Lower lobe of right lung (tissue), 2 donors: ENCODE measurements at places on chromosomes 4 and X.

DNA sequence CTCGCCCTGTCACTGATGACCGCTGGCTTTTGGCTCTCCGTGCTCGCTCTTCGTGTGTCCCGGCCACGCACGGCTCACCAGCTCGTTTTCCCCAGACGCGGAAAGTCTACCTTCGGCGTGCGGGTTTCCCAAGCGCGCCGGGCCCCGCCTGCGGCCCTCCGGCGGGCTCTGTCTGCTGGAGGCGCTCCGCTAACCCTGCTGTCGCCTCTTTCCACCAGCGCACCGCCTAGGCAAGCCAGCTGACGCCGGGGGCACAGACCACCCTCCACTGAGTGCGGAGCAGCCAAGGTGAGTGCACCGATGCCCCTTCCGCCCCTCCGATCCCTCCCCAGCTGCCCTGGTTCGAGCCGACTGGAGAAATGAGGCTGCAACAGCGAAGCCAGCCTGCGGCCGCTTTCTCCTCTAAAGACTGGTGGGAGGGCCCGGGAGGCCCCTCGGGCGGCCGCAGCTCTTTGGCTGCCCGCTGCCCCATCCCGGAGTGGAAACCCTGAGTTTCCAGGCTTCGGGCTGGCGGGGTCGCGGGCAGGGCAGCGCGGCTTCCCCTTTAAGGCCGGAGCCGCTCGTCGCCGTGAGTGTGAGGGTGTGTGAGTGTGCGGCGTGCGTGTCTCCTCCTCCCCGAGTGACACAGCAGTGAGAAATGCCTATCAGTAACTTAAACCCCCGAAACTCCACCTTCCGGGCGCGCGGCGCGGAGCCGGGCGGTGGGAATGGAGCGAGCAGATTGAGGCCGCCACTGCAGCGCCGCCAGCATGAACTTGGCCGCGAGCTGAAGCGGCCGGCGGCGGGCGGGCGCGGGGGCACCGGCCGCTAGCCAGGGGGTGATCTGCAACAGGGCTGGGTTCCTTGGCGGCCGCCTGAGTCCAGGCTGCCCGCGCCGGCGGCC is at the start of gene MAMLD1:
Gene MAMLD1, plus strand, starts transcription at position 719 of the 883 bp plus-strand sequence. CDS start 82,200 bp downstream, outside the sequence.
- peak; percentile 76 for DNase-seq

DNA sequence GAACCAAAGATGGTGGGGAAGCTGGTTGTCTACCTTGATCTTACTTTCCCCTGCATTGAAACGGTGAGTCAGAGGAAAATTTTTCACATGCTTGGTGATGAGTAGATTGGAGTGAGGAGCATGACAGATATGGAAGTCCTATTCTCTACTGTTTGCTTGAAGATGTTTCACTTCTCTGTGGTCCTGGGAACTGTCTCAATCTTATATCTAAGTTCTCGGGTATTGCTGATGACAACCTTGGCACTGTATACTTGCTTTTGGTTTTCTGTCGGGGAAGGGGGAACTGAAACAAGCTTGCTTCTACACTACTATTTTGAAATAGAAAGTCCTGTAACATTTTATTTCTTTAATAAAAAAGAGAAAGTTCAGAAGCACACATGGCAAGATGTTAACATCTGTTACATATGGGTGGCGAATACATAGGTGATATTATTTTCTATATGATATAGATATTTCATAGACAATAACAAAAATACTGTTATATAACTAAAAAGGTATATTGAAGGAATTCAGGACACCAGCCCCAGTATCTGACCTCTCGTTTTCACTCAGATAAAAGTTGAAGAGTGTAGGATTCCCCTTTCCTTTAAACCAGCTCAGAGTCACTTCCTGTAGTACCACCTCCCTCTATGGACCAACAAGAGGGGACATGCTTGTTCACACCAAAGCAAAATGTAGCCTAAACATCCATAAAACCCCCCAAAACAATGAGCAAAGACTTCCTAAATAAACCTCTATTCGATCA is 88.8 kb downstream of the FMR1NB start:
- DNase-seq: no peak

DNA sequence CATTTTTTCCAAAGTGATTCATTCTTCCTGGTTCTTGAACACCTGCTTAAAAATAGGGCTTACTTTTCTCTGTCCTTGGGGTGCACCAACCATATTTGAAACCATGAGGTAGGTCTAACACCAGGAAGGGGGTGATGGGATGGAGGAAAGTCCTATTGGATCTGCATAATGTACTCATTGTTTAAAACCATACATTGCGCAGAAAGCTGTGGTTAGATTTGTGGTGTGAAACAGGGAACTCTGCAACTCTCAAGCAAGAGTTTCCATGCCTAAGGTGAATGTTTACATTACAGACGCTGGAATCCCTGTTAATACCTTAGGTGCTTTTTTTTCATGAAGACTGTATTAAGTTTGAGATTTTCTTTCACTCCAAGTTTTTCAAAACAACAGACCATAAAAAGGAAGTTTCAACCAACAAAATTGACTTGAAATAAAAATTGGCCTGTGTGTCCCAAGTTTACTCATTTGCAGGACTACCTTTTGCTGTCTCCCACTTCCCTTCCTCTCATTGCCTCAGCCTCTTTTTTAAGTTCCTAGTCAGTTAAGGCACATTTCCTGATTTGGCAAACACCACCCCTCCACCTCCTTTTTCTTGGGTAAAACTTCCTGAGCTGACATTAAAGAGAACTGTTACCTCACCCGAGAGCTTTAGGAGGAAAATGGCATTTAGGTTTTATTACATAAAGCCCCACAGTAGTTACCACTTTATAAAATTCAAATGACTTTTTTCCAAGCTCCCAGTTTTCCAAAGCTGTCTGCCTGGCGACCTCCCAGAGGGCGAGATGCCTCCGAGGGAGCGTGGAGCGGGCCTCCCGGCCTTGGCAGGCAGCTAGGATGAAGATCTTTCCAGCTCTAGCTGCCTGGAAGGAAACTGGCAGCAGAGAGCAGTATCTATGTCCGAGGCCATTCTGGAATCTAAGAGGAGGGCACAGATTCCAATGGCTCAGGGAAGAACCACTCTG is 47.9 kb upstream of the RBPJ start:
- DNase-seq: no peak

GRCh38 chrX:24870143-24870542 is 145.6 kb downstream of the ARX start:
- DNase-seq: no peak

GRCh38 chr4:108834835-108835384 is 72.1 kb upstream of the ETNPPL start:
- no peak for DNase-seq

DNA sequence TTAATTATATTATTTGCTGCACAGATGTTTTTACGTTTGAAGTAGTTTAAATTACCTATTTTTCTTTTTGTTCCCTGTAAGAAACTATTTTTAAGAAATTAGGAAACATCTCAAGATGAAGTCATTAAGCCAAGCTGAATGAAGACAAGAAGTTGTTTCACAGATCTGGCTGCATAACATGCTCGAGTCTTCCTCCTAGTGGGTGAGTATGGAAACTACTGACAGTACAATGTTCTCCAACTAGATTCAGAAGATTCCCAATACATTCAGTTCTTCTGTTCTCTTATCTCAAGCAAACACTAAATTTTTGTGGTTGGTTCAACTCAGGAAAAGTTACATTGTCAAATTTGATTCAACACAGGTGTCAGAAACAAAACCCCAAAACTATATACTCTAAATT is 256.8 kb upstream of the VCX start:
- no peak for DNase-seq

- DNase-seq: no peak
These were observed 57.0 kb downstream of the LEF1 start for GRCh38 chr4:108111781-108112180.

DNA sequence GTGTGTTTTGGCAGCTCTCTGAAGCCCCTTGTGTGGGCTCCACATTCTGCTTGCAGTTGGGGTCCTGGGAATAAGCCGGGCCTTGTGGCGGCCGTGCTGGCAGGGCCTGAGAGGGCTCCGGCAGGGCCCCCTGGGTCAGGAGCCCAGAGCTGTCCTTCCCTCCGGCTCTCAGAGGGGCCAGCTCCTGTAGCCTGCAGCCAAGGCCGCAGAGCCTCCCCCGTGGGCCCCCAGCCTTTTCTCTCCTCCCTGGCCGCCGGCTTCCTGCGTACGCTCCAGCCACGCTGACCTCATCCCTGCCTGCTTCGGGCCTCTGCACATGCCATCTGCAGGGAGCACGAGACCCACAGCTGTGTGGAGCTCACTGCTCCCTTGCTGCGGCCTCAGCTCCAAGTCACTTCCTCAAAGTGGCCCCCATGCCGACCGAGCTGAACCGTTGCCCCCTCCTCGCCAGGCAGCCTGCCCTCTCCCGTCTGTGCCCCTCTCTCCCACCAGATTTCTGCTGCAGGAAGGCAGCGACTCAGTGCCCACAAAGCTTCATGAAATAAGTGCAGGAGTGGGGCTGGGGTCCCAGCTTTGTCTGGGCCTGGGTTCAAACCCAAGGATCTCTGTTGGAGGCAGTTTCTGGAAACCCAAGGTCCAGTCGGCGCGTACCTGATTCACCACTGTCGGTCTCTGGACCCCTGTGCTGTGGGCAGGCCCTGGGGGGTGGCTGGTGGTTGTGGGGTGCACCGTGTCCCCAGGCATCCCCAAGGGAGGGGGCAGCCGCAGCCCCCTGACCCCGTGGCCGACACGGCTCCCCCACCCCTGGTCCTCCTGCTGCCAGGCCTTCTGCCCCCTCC is 57.1 kb upstream of the NKX1-1 start:
- peak; percentile 32 for DNase-seq

DNA sequence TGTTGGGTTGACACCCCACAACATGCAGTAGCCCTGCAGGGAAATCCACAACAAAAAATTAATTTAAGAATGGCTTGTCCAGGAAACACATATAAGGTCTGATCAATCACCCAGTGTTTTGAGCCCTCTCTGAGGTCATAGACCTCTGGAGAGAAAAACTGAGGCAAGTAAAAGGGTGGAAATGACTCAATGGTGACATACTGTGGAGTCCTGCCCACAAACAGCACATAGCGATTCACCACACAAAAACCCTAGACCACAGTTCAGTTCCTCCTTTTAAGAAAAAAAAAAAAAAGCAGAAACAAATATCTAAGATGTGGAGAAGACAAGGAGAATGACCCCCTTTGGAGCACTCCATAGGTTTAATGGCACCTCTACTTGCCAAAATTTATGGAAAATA is 2691.0 kb downstream of the PCDH7 start:
- no peak for DNase-seq

- no peak for DNase-seq
These were observed 6.1 kb downstream of the ENOX2 start for GRCh38 chrX:130896802-130897501.

DNA sequence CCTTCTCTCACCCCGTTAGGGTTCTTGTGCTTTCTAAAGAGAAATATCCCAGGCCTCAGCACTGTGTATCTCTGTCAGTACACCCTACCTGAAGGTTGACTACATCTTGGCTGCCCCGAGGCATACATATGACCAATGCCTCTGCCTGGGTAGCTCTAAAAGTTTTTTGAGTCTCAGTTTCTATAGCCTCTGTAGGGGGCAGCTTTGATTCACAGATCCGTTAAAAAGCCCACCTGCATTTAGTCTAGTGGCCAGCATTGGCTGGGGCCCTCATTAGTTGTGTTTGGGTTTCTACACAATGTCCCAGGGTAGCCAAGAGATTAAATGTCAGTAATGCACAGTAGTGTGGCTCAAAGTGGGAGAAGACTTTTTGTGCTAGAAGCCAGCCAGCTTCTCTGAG is 151.1 kb downstream of the CFAP299 start:
- no peak for DNase-seq

GRCh38 chr4:46266106-46266505 is 123.8 kb downstream of the GABRA2 start:
- DNase-seq: no peak

- no peak for DNase-seq
These were observed 118.1 kb upstream of the TLR3 start for GRCh38 chr4:185950891-185951290.

DNA sequence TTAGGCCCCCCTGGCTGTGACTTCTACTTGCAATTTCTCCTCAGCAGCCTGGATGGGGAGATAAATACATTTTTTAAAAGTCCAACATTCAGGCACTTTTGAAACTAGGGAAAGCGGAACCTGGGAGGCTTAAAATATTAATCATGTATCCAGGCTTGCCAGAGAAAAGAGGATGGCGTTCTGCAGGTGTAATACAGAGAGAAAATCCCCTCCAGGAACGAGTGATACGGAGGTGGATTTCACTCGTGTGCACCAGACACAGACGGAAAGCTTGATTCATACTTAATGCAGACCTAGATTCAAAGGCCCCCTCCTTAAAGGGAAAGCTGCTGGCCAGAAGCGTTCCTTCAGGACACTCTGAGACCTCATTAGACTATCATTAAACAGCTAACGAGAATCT is 354.0 kb upstream of the BOD1L1 start:
- no peak for DNase-seq

- DNase-seq: no peak
These were observed 84.2 kb downstream of the CNOT6L start for GRCh38 chr4:77734928-77735327.

GRCh38 chrX:69503782-69504625 is at the start of gene NALF2:
Gene NALF2 (plus strand): TSS chrX:69504326. CDS start chrX:69505283, 957 bp downstream.
- peak; percentile 65 for DNase-seq
